HT1080 (cell line): ENCODE measurements at places on chromosomes 13 and 19. TPM values are rescaled to one million over a fixed set of nuclear protein-coding genes. Genes with fewer than 3 reads are reported as not detected.
A peak's percentile ranks its signal among the peaks of the same experiment; 100 is the strongest.

DNA sequence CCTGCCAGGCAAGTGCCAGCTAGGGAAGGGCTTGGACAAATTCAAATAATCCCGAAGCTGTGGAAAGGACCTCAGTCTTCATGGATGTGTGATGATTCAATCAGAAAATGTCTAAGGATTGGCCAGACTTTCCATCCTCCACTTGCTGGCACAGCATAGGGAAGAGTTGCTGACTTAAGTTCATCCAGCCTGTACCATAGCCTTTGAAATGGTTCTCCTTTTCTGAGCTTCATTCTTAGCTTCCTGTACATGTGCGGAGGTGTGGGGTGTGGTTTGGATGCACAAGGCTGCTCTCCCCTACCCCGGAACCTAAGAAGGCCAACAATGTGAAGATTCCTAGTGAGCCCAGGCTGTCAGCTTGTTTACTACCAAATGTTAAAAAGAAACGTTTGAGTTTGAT lies 959 bp upstream of the IGFL3 start:
- DNase-seq: no peak

GRCh38 chr13:26679411-26680122 lies 81.0 kb downstream of the GPR12 start:
- DNase-seq: peak; percentile 55

The DAND5 gene
- 0.17 and 0.31 TPM in 2 replicates for total RNA-seq

The DCT gene
- 2.2 and 3.2 TPM in 2 replicates for total RNA-seq

The LGALS14 gene
- total RNA-seq: not detected in 2 replicates
